Thymus (tissue), 14 donors: ENCODE measurements at places on chromosomes 5 and 9. TPM values are rescaled to one million over a fixed set of nuclear protein-coding genes. Genes with fewer than 3 reads are reported as not detected.

Gene AFAP1L1
- total RNA-seq = 8.0 TPM

Gene C9orf50
- total RNA-seq = 0.05 TPM

Gene UBAC1
- 42.3 TPM for total RNA-seq

Gene C5orf58
- not detected for total RNA-seq

Gene FLT4
- 1.0 TPM for total RNA-seq

Gene DCP2
- total RNA-seq = 79.3 TPM

Gene TPPP
- 0.24 TPM for total RNA-seq

Gene CARTPT
- 0.24 TPM for total RNA-seq

Gene RANBP3L
- total RNA-seq = 0.14 TPM

Gene PCDHGA8
- total RNA-seq = 0.19 TPM

Gene FAM163B
- 2.0 TPM for total RNA-seq

Gene WNT8A
- total RNA-seq = 0.05 TPM

Gene MRPL22
- 45.9 TPM for total RNA-seq

Gene TRIP13
- total RNA-seq = 12.9 TPM

Gene ADAMTSL1
- 2.3 TPM for total RNA-seq

Gene MOB3B
- 2.3 TPM for total RNA-seq

Gene GABRA1
- total RNA-seq = 2.7 TPM

Gene ATOSB
- 4.9 TPM for total RNA-seq

Gene SHISAL2B
- not detected for total RNA-seq

Gene TMC1
- total RNA-seq = 0.28 TPM

Gene RMRP
- 22,838 TPM for total RNA-seq

Gene TXNDC8
- total RNA-seq = not detected

Gene PRUNE2
- total RNA-seq = 3.4 TPM

Gene PHF24
- total RNA-seq = 0.28 TPM

Gene ANKRD18A
- 2.8 TPM for total RNA-seq

Gene SLC36A2
- not detected for total RNA-seq

Gene WDR38
- 0.14 TPM for total RNA-seq

Gene MSMP
- not detected for total RNA-seq

Gene TMEM215
- total RNA-seq = not detected

Gene SLC28A3
- 1.3 TPM for total RNA-seq

Gene CCNO
- total RNA-seq = 0.14 TPM

Gene TRIM7
- 0.38 TPM for total RNA-seq

Gene ABCA1
- 14.6 TPM for total RNA-seq

Gene PLAC8L1
- total RNA-seq = 0.24 TPM

Gene MBLAC2
- 3.0 TPM for total RNA-seq

Gene OBP2B
- not detected for total RNA-seq

Gene PCDHB15
- 0.33 TPM for total RNA-seq
